ENCODE measurements at places on chromosomes 6 and 20.

GRCh38 chr6:63571361-63572043 lies 778 bp upstream of the LOC128125822 start:
- peak overlapping the region; percentile 81 for H3K4me3 ChIP-seq
- H3K27ac ChIP-seq = peak overlapping the region; percentile 88
- H3K27me3 ChIP-seq = no peaks in the 10 kb centered on the region
- peak; percentile 48 for DNase-seq
- peaks cover 32% of the 10 kb centered on the region for H3K4me1 ChIP-seq

- no peak for DNase-seq
- no peaks in the 10 kb centered on the region for H3K36me3 ChIP-seq
- peaks cover 7% of the 10 kb centered on the region for H3K4me1 ChIP-seq
- no peak overlapping the region for H3K4me3 ChIP-seq
- H3K27me3 ChIP-seq = no peaks in the 10 kb centered on the region
Observed at GRCh38 chr6:44664716-44665115, 277.2 kb downstream of the CDC5L start.

GRCh38 chr6:125584468-125584939 lies 164.9 kb upstream of the HEY2 start:
- no peaks in the 10 kb centered on the region for H3K36me3 ChIP-seq
- no peak overlapping the region for H3K4me3 ChIP-seq
- peaks cover 6% of the 10 kb centered on the region for H3K27me3 ChIP-seq
- no peak for DNase-seq
- no peaks in the 10 kb centered on the region for H3K4me1 ChIP-seq

DNA sequence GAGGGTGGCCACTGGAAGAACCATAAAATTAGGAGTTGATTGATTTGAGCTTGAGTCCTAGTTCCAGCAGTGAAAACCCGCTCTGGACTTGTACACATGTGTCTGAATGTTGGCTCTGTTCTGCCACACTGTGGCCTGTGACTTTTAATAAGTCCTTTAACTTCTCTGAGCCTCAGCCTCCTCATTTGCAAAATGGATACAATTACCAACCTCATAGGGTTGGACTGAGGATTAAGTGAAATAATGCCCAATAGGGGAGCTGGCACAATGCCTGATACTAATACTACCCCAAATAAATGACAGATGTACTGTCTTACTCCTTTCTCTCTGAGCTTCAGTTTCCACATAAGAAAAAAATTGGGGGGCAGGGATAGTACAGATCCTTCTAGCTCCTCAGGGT lies 92.6 kb upstream of the RIPOR2 start:
- H3K27ac ChIP-seq = no peak overlapping the region
- no peak for DNase-seq
- no peak overlapping the region for H3K4me3 ChIP-seq
- no peaks in the 10 kb centered on the region for H3K27me3 ChIP-seq
- H3K4me1 ChIP-seq = peaks cover 44% of the 10 kb centered on the region

DNA sequence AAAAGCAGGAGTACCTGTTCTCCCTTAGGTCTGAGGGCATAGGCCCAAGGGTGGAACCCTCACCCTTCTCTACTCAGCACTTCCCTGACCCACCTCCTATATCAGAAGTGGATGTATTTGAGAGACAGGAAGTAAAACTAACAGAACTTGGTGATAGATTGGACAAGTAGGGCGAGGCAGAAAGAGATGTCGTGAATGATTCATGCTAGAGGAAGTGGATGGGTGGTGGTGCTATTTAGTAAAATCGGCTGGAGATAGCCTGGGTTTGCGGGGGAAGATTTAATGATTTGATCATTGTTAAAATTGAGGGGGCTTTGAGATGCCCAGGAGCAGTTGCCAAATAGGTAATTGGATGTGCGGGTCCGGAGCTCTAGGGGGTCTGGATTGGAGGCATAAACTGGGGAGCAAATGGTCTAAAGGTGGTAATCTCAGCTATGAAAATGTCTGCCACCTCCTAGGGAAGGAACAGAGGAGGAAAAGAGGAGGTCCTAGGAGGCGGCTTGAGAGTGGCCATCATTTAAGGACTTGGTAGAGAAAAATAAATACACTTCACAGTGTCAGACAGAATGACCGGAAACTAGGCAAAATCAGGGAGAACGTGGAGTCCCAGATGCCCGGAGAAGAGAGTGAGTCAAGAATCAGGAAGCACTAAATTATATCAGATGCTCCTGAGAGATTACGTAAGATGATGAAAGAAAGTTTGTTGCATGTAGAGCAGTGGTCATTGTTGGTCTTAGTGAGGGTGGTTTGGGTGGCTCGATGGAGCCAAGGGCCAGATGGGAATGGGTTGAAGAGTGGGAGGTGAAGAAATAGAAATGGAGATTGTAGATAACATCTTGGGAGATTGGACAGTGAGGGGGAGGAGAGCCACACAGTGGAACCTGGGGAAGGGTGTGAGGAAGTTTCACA lies 142.0 kb downstream of the CEP57L1 start:
- peak overlapping the region; percentile 9 for H3K4me3 ChIP-seq
- H3K4me1 ChIP-seq = peaks cover 17% of the 10 kb centered on the region
- H3K36me3 ChIP-seq = no peaks in the 10 kb centered on the region
- peak overlapping the region; percentile 56 for H3K27ac ChIP-seq
- no peak for DNase-seq
- H3K27me3 ChIP-seq = no peaks in the 10 kb centered on the region

- no peak overlapping the region for H3K4me3 ChIP-seq
- H3K27me3 ChIP-seq = peaks cover 19% of the 10 kb centered on the region
- no peak for DNase-seq
- H3K27ac ChIP-seq = no peak overlapping the region
- no peaks in the 10 kb centered on the region for H3K4me1 ChIP-seq
- H3K36me3 ChIP-seq = no peaks in the 10 kb centered on the region
Observed at GRCh38 chr6:34110610-34111009, 35.3 kb downstream of the GRM4 start.

- peak overlapping the region; percentile 61 for H3K27ac ChIP-seq
- H3K4me1 ChIP-seq = peaks cover 62% of the 10 kb centered on the region
- H3K36me3 ChIP-seq = peaks cover 13% of the 10 kb centered on the region
- no peaks in the 10 kb centered on the region for H3K27me3 ChIP-seq
Observed at GRCh38 chr6:73727114-73727513, 31.1 kb downstream of the CD109 start.

DNA sequence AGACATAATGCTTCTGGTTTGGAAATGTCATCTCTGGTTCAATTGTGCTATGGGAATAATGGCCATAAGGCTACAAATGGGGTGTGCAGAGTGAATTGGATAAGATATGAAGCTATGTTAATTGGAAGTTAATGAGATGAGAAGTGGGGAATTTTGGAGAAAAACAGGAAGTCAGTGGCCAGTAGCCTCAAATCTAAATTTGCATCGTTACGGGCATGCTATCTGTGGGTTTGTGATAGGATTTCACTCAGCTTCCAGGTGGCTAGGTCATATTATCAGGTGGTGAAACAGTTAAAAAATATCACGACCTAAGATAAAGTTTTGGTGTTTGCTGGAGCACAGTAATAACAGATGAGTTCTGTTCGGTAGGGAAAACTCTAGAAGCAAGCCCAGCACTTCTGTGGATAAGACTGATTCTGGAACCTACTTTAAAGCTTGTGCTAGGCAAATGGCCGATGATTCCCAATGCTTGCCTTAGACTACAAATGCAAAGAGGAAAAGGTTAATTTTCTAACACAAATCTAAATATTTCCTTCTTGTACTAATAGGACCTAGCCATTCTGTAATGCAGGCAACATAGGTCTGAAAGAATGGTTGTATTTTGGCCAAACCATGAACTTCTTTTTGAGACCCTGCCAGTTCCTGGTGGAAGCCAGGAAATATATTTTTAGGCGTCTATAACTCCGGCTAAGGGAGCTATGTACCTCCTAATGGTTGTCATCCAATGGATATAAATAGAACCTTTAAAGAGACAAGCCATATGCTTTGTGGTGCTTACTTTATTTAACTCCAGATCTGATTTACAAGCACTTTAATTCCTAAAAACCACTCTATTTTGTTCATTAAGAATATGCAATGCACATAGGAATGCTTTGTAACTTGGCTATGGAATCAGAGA lies 111.0 kb downstream of the PLCB1 start:
- H3K4me3 ChIP-seq = no peak overlapping the region
- H3K27ac ChIP-seq = no peak overlapping the region
- H3K27me3 ChIP-seq = no peaks in the 10 kb centered on the region
- no peak for DNase-seq

GRCh38 chr20:47062226-47062890 lies 167.7 kb downstream of the EYA2 start:
- H3K36me3 ChIP-seq = no peaks in the 10 kb centered on the region
- no peaks in the 10 kb centered on the region for H3K4me1 ChIP-seq
- peaks cover 16% of the 10 kb centered on the region for H3K27me3 ChIP-seq
- H3K4me3 ChIP-seq = no peak overlapping the region
- no peak for DNase-seq
- H3K27ac ChIP-seq = no peak overlapping the region

GRCh38 chr6:95593025-95593424 lies 15.7 kb downstream of the MANEA start:
- peaks cover 12% of the 10 kb centered on the region for H3K4me1 ChIP-seq
- H3K27me3 ChIP-seq = no peaks in the 10 kb centered on the region
- DNase-seq = no peak
- peaks cover 16% of the 10 kb centered on the region for H3K36me3 ChIP-seq
- H3K27ac ChIP-seq = no peak overlapping the region

GRCh38 chr6:120039664-120040063 lies 690.1 kb upstream of the MAN1A1 start:
- H3K36me3 ChIP-seq = no peaks in the 10 kb centered on the region
- no peak for DNase-seq
- H3K27ac ChIP-seq = no peak overlapping the region
- no peaks in the 10 kb centered on the region for H3K27me3 ChIP-seq
- no peak overlapping the region for H3K4me3 ChIP-seq

- peaks cover 19% of the 10 kb centered on the region for H3K4me1 ChIP-seq
- no peaks in the 10 kb centered on the region for H3K36me3 ChIP-seq
- H3K27ac ChIP-seq = peak overlapping the region; percentile 19
- peak overlapping the region; percentile 60 for H3K4me3 ChIP-seq
Observed at GRCh38 chr20:20003031-20003954, 13.9 kb upstream of the NAA20 start.

DNA sequence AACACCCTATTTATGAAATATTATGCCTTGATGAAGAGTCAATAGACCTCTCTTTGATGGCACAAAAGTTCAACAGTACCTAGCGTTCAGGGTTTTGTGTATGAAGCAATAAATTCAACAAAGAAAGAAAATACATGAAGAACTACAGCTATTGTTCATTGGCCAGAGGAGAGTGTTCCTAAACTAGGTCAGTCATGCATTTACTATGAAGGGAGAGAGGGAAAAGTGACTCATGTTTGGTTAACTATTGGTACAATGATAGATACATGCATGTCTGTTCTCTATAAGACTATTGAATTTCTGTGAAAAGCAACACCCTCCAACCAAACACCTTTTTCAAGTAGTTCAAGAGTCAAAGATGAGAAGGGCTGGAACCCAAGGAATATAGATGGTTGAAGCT lies 50.7 kb downstream of the CLIC5 start:
- peaks cover 1% of the 10 kb centered on the region for H3K36me3 ChIP-seq
- H3K4me1 ChIP-seq = peaks cover 6% of the 10 kb centered on the region
- H3K27ac ChIP-seq = no peak overlapping the region
- no peak overlapping the region for H3K4me3 ChIP-seq
- no peak for DNase-seq

GRCh38 chr6:134868812-134869211 lies 81.1 kb downstream of the ALDH8A1 start:
- H3K4me1 ChIP-seq = peaks cover 6% of the 10 kb centered on the region
- no peak overlapping the region for H3K27ac ChIP-seq
- no peak for DNase-seq
- no peaks in the 10 kb centered on the region for H3K36me3 ChIP-seq
- H3K4me3 ChIP-seq = no peak overlapping the region

DNA sequence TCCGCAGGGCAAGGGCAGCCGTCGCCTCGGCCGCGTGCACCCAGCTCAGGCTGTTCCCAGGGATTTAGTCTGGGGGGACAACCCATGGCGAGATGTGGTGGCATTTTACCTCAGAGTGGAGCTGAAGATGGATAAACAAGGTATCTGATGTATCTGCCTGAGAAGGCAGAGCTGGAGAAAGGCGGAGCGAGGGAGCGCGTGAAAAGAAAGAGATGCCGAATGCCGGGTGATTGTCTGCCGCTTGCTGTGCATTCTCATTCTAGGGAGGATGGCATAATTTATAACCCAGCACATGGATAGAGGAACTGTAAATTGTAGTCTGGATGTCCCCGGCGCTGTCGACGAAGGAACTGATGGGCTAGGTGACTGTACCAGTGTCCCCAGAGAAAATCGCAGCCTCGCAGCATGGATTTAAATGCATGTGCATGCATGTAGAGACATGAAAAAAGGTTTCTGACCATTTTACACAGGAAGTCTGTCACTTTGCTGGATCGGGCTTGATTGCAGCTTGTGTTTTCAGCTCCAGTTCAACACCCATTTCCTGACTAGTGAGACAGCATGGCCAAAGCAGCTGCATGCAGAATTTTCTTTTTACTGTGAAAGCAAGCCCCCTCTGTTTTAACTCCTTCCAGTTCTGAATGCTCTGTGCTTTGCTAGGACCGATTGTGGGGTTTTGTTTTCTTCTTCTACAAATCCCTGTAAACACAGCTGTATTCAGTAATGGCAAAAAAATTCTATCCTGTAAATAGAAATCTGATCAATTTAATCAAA lies 149.7 kb downstream of the PRL start:
- no peak for DNase-seq
- H3K4me1 ChIP-seq = peaks cover 26% of the 10 kb centered on the region
- no peak overlapping the region for H3K27ac ChIP-seq
- H3K4me3 ChIP-seq = peak overlapping the region; percentile 73
- H3K27me3 ChIP-seq = peaks cover 34% of the 10 kb centered on the region
- no peaks in the 10 kb centered on the region for H3K36me3 ChIP-seq

DNA sequence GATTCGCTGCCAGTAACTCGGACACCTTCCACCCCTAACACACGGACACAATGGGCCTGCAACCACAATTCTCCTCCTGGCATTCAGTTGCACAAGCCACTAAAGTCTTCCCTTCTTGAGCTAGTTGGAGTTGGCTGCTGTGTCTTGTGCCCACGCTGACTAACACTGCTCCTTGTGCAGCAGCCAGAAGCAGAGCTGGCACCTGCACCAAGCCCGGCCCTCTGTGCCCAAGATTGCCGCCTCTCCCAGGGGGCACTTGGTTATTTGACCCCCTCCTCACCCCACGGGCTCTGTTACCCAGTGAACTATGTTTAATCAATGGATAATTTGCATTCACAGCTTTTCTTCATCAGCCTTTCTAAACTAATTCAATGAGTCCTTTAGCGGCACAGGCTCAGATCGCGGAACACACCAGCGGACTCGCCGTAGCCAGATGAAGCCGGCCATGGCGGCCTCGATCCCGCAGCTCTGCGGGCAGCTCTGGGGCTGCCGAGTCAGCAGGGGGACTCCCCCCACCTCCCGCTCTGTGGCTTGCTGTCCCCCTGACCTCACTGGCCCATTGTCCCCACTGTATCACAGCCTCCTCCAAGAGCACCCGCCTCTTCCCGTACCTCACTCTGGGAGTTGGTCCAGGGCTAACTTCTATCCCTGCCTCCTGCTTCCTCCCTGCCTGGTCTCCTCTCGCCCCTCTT lies 94.8 kb upstream of the AFDN start:
- no peaks in the 10 kb centered on the region for H3K4me1 ChIP-seq
- H3K27me3 ChIP-seq = peaks cover 9% of the 10 kb centered on the region
- no peak overlapping the region for H3K27ac ChIP-seq
- DNase-seq = no peak
- H3K36me3 ChIP-seq = no peaks in the 10 kb centered on the region
- H3K4me3 ChIP-seq = no peak overlapping the region
